COLO829 (cell line): ENCODE measurements at places on chromosomes 7 and 10.
A peak's percentile ranks its signal among the peaks of the same experiment; 100 is the strongest.

GRCh38 chr10:69789164-69789576, 12.5 kb upstream of the COL13A1 start:
- no peak for DNase-seq

DNA sequence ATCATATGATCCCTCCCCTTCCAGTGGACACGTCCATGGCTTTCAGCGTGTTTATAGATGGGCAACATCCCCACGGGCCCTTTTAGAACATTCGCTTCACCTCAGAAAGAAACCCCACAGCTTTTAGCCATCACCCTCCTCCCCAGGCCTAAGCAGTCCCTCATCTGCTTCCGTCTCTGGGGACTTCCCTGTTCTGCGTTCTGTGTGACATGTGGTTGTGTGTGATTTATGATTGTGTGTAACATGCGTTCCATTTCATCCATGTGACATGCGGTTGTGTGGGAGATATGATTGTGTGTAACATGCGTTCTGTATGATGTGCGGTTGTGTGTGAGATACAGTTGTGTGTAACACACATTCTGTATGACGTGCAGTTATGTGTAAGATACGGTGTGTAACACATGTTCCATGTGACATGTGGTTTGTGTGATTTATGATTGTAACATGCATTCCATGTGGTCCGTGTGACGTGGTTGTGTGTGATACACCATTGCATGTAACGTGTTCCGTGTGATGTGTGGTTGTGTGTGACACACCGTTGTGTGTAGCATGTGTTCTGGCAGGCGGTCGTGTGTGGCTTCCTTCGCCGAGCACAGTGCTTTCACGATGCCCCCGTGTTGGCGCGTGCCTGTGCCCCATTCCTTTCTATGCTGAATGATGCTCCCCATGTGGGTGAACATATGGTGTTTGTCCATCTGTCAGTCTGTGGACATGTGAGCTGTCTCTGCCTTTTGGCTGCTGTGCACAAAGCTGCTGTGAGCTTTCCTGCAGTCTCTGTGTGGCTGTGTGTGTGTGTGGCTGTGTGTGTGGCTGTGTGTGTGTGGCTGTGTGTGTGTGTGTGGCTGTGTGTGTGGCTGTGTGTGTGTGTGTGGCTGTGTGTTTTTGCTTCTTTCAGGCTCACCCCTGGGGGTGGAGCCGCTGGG, 26.2 kb downstream of the PWWP2B start:
- DNase-seq: no peak

- no peak for DNase-seq
Measured at GRCh38 chr7:106092204-106092603, 19.9 kb downstream of the SYPL1 start.

- peak; percentile 36 for DNase-seq
Measured at GRCh38 chr10:118958984-118959925, 70.3 kb upstream of the NANOS1 start.

DNA sequence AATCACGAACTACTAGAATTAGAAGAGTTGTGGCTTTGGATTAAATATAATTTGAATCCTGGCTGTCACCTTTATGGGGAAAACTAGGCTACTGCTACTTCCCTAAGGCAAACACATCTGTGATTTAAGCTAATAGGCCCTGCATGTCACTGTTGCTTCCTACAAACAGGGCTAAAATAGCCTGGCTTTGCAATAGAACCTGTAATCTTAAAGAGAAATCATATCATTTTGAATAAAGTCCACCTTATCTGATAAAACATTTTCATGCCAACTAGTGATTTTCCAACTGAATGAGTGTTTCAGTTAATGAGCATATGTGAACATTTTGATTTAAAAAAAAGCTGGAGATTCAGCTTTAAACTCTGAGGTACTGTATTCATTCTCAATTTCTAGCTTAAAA, 208.0 kb downstream of the GPR37 start:
- DNase-seq: no peak

- DNase-seq: no peak
Measured at GRCh38 chr10:93854975-93855374, 38.8 kb upstream of the SLC35G1 start.

DNA sequence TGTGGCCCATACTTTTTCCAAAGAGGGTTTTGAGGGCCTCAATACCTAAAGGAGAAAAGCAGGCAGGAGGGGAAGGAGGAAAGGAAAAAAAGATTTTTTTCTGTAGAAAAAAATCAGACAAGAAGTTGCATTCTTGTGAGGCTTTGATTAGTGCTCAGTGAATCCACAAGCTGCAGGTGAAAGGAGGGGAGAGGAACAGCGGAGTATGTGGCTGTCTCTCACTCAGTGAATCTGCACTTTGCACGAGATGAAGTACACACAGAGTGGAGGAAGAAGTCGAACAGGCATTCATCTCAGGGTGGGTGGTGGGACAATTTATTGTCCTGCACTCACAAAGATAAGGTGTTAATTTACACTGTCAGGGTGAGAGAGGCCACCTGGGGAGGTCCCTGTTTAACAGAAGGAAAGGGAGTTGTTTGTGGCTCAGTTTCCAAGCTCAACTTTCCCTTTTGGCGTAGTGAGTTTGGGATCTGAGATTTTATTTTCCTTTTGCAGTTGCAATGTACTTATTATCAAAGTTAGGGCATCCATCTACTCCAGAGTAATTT, 49.0 kb upstream of the VIPR2 start:
- no peak for DNase-seq
